ENCODE measurements at places on chromosomes 5 and 9. TPM values are rescaled to one million over a fixed set of nuclear protein-coding genes. Genes with fewer than 3 reads are reported as not detected.

- DNase-seq = peak; percentile 45
These were observed 28.4 kb downstream of the NNT start for GRCh38 chr5:43631182-43631910.

- no peak for DNase-seq
These were observed 99.1 kb upstream of the CKMT2 start for GRCh38 chr5:81134066-81134465.

DNA sequence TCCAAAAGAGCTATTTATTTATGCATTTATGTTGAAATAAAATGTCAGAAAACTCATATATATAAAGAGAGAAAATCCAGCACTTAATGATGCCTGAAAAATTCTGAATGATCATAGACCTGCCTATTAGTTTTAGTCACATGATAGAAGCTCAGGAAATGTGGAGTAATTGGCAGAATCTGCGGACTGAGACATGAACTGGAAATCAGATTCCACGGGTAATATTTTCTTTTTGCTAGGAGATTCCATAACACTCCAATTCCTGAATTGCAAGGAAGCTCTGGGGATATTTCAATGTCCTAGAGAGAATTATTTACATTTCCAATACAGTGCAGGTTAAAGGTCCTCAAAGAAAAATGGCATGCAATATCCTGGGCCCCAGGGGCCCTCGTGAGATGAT lies 778.8 kb downstream of the SEMA5A start:
- DNase-seq = no peak

DNA sequence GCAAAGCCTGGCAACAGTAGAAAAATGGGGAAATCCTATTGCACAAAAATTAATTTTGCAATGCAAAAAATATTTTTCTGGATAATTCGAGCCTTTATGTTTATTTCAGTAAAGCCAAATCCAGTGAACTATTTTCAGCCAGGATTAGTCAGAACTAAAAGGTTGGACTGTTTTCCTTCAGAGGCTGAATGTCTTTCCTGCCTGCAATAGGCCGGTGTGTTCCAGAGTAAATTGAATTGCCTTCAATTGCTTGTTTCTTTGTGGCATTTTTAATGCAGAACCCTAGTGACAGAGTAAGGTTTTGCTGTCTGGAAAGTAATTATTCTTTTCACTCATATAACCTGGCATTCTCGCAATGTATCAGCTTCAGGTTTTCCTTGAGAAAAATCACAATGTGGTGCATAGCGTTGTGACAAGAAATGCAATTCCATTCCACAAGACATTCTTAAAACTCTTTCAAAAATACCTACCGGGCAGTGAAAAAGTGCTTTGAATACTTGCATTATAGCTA lies 183.7 kb downstream of the GLIS3 start:
- no peak for DNase-seq

DNA sequence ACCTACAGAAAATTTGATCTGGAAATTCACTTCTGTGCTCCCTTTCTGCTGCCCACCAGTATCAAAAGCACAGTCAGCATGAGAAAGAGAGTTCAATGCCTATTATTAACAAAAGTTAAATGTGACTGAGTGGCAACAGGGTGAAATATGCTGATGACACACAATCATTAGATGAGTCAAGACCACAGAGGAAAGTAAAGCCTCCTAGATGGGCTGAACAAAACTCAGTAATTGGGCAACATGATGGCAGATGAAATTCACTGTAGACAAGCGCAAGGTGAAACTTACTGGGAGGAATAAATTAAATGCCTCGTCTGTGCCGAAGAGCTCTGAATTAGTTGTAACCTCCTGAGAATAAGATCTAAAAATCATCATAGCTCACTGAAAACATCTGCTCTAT lies 752.8 kb downstream of the IRX1 start:
- DNase-seq = no peak

- no peak for DNase-seq
These were observed 517.2 kb downstream of the CAAP1 start for GRCh38 chr9:26375448-26375847.

DNA sequence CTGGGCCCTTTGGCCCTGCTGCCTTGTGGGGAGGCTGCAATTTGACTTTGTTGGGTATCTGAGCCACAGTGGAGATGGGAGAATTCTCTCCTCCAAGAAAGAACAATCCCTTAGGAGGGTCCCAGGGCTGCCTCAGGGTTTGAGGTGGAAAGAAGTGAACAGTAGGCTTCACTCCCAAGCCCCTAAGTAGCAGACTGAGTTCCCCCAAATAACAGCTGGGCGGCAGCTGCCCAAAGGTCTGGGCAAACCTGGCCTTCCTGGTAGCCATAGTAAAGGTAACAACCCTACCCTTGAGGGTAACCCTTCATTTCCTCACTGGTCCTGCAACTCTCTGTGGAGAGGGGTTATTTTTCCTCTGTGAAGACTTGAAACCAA lies 746 bp downstream of the RGS3 start:
- no peak for DNase-seq

- no peak for DNase-seq
These were observed 76.6 kb downstream of the RICTOR start for GRCh38 chr5:38997591-38997990.

DNA sequence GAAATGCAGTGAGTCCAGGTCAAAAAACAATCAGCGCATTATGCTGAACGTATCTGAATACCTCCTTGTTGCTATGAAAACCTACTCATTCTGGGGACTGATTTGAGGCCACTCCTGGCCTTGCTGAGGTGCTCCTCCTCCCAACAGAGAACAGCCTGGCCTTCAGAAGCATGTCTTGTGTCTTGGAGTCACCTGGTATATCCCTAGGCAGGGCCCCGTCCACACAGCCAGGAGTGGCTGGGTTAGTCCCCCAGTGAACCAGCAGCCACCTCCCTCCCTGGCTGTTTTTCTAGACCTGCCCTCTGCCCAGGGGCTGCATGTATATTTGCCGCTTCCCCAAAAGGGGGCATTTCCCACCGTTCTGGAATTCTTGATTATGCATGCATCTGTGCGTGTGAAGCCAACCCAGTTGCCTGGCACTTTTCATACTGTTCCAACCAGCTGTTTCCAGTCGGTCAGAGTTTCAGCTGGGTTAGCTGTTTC lies 99.2 kb upstream of the SPATA31C2 start:
- DNase-seq = no peak

- DNase-seq = no peak
These were observed 24.1 kb downstream of the GOLGA2 start for GRCh38 chr9:128251732-128252100.

DNA sequence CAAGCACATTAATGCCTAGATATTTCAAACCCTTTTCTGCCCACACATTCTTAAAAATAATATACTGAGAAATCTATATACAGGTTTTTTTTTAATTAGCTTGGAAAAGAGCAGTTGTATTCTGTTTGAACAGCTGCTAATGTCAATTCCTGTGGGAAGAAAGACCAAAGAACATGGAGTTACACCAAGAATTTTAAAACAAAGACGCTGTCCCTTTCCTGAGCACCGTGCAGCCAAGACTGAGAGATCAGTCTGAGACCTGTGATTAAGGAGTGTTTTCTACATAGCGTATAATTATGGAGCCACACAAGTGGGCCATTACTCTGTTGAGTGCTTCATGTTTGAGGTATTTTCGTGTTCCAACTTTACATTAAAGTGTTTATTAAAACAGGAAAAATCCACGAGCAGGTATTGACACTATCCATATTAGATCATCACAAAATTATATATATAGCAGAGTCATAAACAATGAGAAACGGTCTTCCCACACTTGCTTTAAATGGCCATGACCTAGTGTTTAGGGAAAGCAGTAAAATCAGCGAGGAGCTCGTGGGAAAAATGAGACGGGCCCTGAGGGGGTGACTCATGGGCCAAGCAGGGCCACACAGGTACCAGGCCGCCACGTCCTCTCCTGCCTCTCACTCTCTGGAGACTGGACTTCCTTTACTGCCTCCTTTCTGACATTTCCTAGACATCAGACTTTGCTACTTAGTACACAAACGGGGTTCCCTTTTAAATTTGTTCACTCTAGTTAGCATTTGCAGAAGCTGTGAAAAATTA lies 153.1 kb upstream of the OTULINL start:
- no peak for DNase-seq

The CDC20B gene
- 0.07 TPM for total RNA-seq

The SLC4A9 gene
- not detected for total RNA-seq

The LEAP2 gene
- 0.67 TPM for total RNA-seq

The ADAMTS16 gene
- not detected for total RNA-seq
